Neural progenitor cell (in vitro differentiated cells): ENCODE measurements at places on chromosomes 4 and X.

- DNase-seq: no peak
Measured at GRCh38 chrX:38661561-38661960, 100.2 kb downstream of the TSPAN7 start.

- no peak for DNase-seq
Measured at GRCh38 chr4:139900964-139901376, 235.4 kb downstream of the MGST2 start.

DNA sequence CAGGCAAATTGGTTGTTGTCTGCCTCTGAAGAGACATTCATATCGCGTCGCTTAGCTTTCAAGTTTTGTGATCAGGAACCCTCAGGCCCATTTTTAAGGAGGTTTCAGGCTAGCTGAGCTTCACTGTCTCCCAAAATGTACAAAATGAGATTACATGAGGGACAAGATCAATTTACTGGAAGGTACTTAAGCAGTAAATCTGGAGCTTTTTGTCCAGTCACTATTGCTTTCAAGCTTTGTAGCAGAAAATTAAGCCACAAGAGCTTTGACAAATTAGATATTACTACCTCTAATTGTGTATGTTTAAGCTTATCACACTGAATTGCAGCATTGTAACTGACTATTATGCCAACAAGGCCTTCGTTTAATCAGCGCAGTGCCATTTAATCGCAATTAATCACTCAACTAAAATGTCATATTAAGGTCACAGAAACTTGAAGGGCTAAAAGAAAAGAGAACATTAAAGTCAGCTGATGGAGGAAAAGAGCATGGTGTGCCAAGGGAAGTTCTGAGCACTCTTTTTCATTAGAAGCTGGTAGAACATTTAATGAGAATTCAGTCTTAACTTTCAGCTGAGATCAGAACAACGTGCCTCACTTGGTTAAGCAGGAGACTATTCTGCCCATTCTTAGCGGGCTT, 353.0 kb downstream of the FBXO8 start:
- DNase-seq: no peak

DNA sequence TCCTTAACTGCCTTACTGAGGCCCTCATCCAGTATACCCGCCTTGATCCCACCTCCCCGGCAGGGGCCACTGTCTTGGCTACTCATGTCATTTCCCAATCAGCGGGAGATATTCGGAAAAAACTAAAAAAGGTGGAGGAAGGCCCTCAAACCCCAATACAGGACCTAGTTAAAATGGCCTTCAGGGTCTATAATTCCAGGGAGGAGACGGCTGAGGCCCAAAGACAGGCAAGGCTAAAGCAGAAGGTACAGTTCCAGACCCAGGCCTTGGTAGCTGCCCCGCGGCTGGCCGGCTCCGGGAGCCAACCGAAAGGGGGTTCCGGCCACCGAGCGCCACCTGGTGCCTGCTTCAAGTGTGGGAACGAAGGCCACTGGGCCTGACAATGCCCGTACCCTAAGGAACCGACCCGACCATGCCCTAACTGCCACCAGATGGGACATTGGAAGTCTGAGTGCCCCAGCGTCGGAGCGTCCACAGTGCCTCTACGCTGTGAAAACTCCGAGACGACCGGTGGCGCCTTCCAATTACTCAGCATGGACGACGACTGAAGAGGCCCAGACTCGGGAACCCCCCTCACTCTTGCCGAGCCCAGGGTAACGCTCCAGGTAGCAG, 959.6 kb downstream of the RPA4 start:
- DNase-seq: no peak

- DNase-seq: no peak
Measured at GRCh38 chr4:145839151-145839550, 99.5 kb downstream of the ZNF827 start.

DNA sequence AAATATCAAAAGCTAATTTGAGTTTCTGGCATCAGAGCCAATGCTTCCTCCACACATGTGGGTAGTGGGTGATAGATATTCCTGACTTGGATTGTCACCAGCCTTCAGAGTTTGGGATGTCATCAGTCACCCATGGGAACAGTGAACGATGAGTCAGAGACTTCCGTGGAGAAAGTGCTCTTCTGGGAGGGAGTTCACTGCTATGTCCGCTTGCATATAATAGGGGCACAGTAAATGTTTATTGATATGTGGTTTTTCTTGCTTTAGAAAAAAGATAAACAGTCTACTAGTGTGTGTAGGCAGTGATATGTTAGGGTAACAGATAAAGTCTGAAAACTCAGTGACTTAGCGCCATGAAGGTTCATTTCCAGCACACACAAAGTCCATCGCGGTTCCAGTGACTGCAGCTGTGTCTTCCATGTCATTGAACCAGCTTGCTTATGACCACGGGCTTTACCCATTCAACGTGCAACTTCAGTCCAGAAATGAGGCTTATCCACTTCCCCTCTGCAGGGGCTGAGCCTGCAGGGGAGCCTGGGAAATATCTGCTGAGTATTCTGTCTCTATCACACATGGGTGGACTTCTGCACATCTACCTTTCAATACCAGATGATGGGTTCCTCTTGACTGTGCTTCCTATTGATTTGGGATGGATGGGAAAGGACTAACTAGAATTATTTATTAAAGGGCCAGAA, 87.7 kb upstream of the WWC2 start:
- no peak for DNase-seq

GRCh38 chr4:31290836-31291235, 570.7 kb downstream of the PCDH7 start:
- DNase-seq: no peak

- DNase-seq: no peak
Measured at GRCh38 chrX:141201962-141202361, 25.0 kb upstream of the LDOC1 start.

- no peak for DNase-seq
Measured at GRCh38 chr4:8131826-8132225, 26.8 kb downstream of the ABLIM2 start.

GRCh38 chr4:132328761-132329160, 820.3 kb upstream of the PCDH10 start:
- no peak for DNase-seq

- DNase-seq: peak; percentile 7
Measured at GRCh38 chr4:95505151-95505550, 43.6 kb downstream of the UNC5C start.

DNA sequence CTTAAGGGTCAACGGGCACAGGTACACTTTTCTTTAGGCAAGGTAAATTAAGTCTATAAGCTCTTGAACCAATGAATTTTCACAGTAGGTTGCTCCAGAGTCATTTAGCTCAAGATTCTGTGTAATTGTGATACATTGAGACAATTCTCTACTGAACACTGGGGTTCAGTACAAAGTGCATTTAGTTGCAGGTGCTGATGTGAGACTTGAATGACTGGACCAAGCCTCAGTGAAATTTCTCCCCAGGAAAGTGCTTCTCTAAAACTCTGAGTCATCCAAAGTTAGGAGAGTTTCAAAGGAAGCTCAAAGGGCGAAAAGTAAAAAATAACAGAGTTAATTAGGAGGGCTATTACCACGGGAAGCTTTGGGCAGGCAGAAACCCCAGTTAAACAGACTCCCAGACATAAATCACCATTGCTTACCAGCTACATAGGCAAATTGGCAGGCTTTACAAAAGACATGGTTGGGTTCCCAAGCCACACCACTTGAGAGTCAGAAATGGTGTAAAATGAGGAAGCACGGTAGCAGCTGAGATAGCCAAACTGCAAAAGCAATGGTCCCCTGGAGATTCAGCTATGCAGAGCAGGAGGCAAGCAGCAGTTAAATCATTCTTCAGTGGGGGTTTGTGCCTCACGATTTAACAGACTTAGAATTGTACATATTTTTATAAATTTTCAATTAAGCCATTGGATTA, 202.6 kb downstream of the PCDH19 start:
- no peak for DNase-seq

GRCh38 chrX:47093248-47093647, 15.0 kb downstream of the RGN start:
- peak; percentile 29 for DNase-seq

DNA sequence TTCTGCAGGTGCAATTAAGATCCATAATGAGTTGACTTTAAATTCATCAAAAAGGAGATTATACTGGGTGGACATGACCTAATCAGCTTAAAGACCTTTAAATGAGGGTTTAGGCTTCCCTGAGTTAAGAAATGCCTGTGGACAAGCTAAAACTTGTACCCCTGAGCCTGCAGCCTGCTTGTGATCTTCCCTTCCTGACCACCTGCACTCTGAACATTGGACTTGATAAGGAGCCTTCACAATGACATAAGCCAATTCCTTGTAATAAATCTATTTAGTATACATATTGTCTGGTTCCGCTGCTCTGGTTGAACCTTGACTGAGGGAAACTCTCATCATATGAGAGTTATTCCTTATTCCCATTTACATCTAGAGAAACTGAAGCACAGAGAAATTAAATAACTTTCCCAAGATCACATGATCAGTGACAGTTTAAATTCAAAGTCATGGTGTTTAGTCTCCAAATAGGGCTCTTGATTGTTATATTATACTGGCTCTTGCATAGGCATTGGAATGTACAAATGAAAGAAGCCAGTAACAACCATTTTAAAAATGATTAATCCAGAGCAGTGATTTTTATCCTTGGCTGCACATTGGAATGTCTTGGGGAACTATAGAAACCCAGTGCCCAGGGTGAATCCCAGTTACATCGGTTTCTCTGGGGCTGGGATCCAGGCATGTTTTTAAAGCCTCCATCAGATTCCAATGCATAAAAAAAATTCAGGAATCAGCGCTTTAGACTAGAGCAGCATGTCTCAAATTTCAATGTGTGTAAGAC, 136.1 kb downstream of the MSL3 start:
- no peak for DNase-seq

- no peak for DNase-seq
Measured at GRCh38 chr4:163773940-163774339, 279.4 kb downstream of the TMA16 start.

- no peak for DNase-seq
Measured at GRCh38 chr4:44257461-44257860, 191.1 kb downstream of the KCTD8 start.

- no peak for DNase-seq
Measured at GRCh38 chr4:3184725-3185124, 64.2 kb upstream of the MSANTD1 start.

DNA sequence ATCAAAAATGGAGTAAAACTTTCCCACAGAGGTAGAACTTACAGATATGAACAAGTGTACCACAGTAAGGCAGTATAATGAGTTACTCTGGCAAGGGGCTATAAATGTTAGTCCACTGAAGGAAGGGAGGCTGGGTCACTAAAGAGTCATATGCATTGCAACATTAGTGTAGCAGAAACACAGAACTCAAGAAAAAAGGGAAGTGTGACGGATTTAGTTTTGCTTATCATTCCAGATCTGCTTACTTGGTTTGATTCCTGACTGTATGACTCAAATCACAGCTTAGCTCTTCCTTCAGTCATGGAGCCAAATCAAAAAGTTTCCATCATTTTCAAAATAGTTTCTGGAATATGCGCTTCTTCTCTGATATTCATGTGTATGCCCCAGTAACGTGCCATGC, 148.7 kb downstream of the FSTL5 start:
- DNase-seq: no peak

GRCh38 chr4:53192496-53192895, 173.4 kb downstream of the SCFD2 start:
- no peak for DNase-seq

- no peak for DNase-seq
Measured at GRCh38 chrX:21481761-21482160, 107.5 kb downstream of the CNKSR2 start.

DNA sequence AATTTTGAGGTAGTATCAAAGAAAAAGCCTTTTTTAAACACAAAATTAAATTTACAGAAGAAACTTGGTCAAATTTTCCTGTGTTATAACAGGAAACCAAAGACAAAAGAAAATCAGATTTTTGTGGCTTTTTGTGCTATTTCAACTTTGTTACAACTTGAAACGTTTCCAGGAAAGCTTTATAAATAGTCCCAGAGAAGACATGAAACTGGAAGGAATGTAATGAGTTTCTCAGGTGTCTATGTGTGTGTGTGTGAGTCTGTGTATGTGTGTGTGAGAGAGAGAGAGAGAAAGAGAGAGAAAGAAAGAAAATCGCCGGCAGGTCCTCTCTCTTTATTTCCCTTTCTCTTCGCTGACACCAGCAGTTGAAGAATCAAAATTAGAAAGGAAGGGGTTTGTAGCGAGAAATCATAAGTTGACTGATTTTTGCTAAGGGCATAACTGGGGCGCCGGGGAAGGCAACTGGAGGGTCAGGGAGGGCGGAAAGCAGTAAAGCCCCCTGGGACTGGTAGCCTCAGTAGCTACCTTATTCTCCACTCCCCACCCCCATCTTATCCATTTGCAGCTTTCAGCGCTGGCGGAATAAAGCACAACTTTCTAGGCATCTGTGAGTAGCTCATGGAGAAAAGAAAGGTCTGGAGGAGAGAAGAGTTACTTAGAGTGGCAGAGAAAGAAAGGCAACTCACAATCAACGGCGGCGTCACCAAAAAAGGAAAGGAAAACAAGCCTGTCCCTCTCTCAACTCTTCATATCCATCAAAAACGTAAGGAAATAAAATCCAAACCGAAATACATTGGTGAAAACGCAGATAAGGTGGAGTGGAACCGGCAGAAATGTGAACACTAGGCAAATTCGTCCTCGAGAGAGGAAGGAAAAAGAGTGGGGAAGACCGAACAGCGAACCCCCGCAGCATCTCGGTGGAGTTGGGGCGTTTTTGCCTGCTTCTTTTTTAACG, 1.3 kb downstream of the TMEM47 start:
- DNase-seq: peak; percentile 44

DNA sequence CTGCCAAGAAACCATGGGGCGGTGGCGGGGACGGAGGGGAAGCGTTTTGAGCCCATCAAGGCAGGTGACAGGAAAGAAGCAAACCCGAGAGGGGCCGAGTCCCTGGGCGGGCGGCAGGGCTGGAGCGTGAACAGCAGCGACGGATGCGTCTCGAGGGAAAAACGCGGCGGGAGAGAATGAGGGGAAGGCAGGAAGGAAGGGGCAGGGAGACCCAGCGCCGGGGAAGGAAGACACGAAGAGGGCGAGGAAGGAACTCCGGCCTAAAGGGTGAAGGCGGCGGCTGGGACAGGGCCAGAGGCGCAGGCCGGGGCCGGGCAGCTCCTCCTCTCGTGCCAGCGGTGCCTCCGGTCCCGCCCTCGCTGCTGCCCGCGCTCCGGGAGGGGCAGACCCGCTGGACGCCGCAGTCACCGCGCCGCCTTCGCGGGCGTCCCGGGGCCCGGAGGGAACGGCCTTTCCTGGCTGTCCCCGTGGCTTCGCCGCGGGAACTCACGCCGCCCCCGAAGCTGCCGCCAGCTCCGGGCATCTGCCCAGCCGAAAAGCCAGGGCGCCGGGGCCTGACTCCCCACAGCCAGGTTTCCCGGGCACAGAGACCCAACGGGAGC, 751 bp upstream of the RGS12 start:
- DNase-seq: peak; percentile 75

- DNase-seq: no peak
Measured at GRCh38 chr4:108336076-108336475, 167.3 kb upstream of the LEF1 start.

DNA sequence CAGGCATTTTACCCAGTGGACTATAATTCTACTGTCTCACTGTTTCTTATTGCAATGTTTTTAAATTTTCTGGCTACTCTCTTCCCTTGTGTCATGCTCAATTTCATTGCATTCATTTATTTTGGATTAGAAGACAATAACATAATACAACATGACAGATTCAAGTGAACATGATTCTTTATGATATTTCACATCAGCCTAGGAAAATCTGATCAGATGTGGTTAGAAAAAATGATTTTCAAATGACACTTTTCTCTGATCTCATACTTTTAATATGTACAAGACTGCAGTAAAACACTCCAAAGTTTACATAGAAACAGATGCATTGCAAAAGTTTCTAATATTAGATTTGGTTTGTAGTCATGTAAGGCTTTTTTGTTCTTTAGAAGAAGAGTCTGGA, 586.0 kb downstream of the ACTRT1 start:
- DNase-seq: no peak

GRCh38 chr4:26670903-26671537, 87.1 kb downstream of the TBC1D19 start:
- no peak for DNase-seq

GRCh38 chr4:86600007-86600653, 6.0 kb downstream of the PTPN13 start:
- no peak for DNase-seq
